ENCODE measurements at places on chromosomes 16 and 17. TPM values are rescaled to one million over a fixed set of nuclear protein-coding genes. Genes with fewer than 3 reads are reported as not detected.

The TM4SF5 gene
- total RNA-seq, result not detected

The SEPTIN12 gene
- not detected for total RNA-seq

The MT1M gene
- 2.5 TPM for total RNA-seq

The PIRT gene
- not detected for total RNA-seq

The DECR2 gene
- 19.4 TPM for total RNA-seq

The CCDC78 gene
- 2.0 TPM for total RNA-seq

The KRT32 gene
- not detected for total RNA-seq

The MT1X gene
- 154 TPM for total RNA-seq

The SKA2 gene
- 37.5 TPM for total RNA-seq

The NXPH3 gene
- total RNA-seq, result 0.38 TPM

The PPY gene
- total RNA-seq, result not detected

The MYH1 gene
- total RNA-seq, result not detected

The TEX19 gene
- not detected for total RNA-seq

Measured in regular cardiac myocyte (primary cell).